ENCODE measurements at places on chromosomes 6 and 20.

DNA sequence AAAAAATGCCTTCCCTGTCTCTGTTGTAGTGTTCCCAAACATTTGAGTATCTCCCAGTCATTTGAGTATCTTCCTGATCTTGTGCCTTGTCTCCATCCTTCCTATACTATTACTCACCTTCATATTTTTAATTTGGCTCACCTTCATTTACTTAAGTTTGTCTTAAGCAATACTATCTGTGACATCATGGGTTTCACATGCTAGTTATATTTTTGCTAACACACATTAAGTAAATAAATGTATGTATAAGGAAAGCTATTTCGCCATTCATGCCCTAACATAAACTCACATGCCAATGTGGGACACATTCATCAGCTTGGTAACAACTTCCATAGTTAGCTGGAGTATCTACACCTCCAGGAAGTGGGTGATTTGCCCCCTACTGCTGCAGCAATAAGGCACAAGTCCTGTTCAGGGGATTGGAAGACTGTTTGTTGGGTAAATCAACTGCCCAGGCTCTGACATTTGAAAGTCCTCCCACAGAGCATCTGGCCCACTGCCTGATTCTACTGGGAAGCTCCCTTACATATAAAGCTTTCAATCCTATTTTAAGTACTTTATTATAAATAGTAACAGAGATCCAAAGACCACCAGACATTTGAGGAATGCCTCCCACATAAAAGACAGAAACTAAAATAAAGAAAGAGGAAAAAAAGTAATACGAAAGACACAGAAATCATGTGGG lies 132.3 kb downstream of the ISM1 start:
- DNase-seq = no peak

DNA sequence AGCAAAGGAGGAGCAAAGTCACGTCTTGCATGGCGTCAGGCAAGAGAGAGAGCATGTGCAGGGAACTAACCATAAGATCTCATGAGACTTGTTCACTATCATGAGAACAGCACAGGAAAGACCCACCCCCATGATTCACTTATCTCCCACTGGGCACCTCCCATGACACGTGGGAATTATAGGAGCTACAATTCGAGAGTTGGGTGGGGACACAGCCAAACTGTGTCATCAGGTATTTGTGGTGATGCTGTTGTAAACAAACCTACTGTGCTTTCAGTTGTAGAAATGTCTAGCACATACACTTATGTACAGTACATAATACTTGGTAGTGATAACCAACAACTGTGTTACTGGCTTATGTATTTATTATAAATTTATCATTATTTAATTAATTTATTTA lies 128.3 kb downstream of the UTRN start:
- no peak for DNase-seq

DNA sequence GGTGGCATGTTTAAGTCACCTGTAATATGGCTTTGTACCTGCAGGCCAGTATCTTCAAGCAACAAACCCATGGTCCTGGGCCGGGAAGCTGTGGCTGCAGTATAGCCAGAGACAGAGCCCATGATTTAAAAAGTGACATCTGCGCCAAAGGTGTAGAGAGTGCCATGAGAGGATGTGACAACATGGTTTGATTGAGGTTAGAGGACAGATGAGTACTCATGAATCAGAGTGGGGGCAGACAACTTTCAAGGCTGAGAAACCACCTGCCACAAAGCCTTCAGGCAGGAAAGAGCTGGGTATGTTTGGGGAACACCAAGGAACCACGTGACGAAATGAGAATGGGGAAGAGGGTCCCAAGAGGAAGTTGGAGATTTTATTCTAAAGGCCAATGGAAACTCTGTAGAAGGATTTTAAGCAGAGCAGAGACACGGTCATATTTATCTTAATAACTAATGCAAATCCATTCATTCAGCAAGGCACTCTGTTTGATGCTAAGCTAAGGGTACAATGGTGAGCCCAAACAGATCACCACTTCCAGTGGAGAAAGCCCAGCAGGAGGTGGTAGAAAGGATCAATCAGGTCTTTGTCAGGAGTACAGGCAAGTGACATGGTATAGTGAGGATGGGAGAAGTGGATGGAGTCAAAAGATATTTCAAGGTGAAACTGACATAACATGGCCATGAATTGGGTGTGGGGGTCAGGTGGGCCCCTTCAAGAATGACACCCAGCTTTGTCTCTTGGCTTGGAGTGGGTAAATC lies 3.4 kb upstream of the MICAL1 start:
- DNase-seq = no peak

GRCh38 chr6:33126101-33126714 lies 50.4 kb downstream of the HLA-DPB1 start:
- no peak for DNase-seq

Measured in retinal pigment epithelial cell (primary cell).